Left ventricle myocardium inferior (tissue), 1 donor: ENCODE measurements at places on chromosomes 3 and 15. TPM values are rescaled to one million over a fixed set of nuclear protein-coding genes. Genes with fewer than 3 reads are reported as not detected.

DNA sequence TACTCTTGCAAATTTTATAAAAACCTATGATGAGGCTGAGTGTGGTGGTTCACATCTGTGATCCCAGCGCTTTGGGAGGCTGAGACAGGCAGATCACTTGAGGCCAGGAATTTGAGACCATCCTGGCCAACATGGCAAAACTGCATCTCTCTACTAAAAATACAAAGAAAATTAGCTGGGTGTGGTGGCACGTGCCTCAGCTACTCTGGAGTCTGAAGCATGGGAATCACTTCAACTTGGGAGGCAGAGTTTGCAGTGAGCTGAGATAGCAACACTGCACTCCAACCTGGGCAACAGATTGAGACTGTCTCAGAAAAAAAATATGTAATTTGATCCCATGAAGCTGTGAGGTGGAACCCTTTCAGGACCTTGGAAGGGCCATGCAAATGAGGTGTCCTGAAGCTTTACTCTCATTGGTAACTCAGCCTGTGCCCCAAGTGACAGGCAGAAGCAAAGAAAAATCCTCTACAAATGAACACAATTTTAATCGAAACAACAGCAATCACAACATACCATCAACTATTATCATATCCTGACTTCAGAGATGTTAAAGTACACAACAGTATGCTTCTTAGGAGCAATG is 84.6 kb upstream of the CDV3 start:
- no peaks in the 10 kb centered on the region for H3K27me3 ChIP-seq

GRCh38 chr15:58221591-58222241 is 83.5 kb downstream of the AQP9 start:
- DNase-seq: no peak
- no peak overlapping the region for H3K27ac ChIP-seq
- no peak overlapping the region for H3K4me3 ChIP-seq
- H3K4me1 ChIP-seq: peaks cover 12% of the 10 kb centered on the region
- no peaks in the 10 kb centered on the region for H3K27me3 ChIP-seq

DNA sequence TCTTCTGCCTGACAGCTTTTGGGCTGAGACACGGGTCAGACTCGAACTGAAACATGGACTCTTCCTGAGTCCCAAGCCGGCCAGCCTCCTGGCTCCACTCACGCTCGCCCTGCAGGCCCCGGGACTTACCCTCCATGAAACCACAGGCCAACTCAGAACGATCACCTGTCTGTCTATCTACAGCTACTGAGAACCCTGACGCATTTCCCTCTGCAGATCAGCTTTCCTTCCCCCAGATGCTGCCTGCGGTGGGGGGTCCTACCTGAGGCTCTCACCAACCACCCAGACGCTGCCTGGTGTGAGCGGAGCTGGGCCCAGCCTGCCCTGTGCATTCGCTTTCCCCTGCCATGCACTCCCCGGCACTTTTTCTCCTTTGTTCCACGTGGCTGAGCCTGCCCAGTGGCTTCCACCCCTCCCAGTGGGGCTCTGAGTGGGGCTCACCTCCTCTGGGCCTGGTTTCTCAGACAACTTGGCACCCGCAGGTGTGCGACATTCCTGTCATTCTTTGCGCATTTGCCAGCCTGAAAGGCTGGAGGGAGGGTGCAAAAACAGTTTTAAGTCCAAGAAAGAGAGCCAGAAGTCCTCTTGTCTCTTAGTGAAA is 60.2 kb downstream of the PLXNA1 start:
- peaks cover 3% of the 10 kb centered on the region for H3K27me3 ChIP-seq
- no peak overlapping the region for H3K27ac ChIP-seq
- peaks cover 10% of the 10 kb centered on the region for H3K4me1 ChIP-seq
- no peak for DNase-seq

GRCh38 chr3:192022412-192022811 is 561.4 kb downstream of the PYDC2 start:
- no peaks in the 10 kb centered on the region for H3K27me3 ChIP-seq
- H3K4me1 ChIP-seq: no peaks in the 10 kb centered on the region
- no peak overlapping the region for H3K27ac ChIP-seq
- DNase-seq: no peak
- H3K36me3 ChIP-seq: no peaks in the 10 kb centered on the region

DNA sequence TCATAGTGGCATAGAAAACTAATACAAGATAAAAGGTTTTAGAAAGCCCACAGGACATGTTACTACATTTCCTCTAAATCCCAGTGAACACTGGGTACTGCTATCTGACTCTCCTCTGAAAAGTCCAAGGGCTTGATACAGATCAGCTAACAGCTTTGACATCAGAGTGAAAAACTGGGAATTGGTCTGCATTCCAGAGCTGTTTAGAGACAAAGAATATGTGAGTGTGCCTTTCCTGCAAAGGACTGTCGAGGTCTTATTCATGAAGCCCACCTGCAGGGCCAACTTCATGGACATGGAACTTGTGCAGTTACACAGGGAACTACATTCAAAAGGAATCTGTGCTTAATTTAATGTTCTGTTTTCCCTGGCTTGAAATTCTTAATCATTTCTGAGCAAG is 5.2 kb upstream of the TMCO5A start:
- H3K27ac ChIP-seq: no peak overlapping the region
- H3K4me3 ChIP-seq: no peak overlapping the region
- DNase-seq: no peak
- H3K4me1 ChIP-seq: no peaks in the 10 kb centered on the region

WNT7A gene
- total RNA-seq: not detected

GRCh38 chr3:17505856-17506255 is 236.6 kb downstream of the TBC1D5 start:
- no peaks in the 10 kb centered on the region for H3K27me3 ChIP-seq
- no peak overlapping the region for H3K27ac ChIP-seq
- no peaks in the 10 kb centered on the region for H3K36me3 ChIP-seq
- no peak overlapping the region for H3K4me3 ChIP-seq
- H3K4me1 ChIP-seq: no peaks in the 10 kb centered on the region

GRCh38 chr15:61099020-61099810 is 129.9 kb downstream of the RORA start:
- H3K4me3 ChIP-seq: no peak overlapping the region
- no peaks in the 10 kb centered on the region for H3K27me3 ChIP-seq
- no peak overlapping the region for H3K27ac ChIP-seq
- DNase-seq: no peak

DNA sequence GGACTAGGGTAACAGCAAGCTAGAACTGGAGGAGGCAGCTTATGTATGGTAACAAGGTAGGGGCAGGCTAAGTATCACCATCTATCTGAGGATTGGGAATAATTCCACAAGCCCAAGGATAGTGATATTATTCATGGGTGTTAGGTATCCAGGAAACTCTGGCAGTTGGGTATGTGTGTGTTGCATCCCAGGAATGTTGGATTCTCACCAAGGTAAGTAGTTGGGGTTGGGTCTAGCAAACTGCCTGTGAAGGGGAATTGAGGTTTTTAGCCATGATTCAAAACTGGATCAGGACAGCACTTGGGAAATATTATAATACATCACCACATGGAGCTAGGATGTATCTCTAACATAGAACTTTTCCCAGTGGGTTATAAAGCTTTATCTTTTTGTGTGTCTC is 626.4 kb upstream of the GOLIM4 start:
- no peaks in the 10 kb centered on the region for H3K27me3 ChIP-seq
- no peaks in the 10 kb centered on the region for H3K4me1 ChIP-seq
- H3K27ac ChIP-seq: no peak overlapping the region
- DNase-seq: no peak
- H3K36me3 ChIP-seq: no peaks in the 10 kb centered on the region

DNA sequence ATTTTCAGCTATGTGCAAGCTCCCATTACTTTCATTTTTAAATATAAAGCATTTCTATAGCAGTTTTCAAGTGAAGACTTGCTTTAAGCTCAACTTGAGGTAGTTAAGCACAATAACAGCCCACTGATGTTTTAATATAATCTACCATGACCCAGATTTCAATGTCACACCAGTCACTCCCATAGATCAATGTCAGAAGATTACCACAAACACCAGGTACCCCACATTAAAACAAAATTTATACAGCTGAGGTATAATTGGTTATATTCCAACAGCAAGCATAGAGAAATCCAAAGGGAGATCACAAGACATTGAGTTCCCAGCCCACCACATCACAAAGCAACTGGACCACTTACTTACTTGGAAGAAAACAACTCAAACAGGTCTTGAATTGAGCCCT is 22.8 kb downstream of the GTPBP8 start:
- peaks cover 68% of the 10 kb centered on the region for H3K36me3 ChIP-seq
- no peak for DNase-seq
- H3K4me3 ChIP-seq: no peak overlapping the region
- no peak overlapping the region for H3K27ac ChIP-seq

DNA sequence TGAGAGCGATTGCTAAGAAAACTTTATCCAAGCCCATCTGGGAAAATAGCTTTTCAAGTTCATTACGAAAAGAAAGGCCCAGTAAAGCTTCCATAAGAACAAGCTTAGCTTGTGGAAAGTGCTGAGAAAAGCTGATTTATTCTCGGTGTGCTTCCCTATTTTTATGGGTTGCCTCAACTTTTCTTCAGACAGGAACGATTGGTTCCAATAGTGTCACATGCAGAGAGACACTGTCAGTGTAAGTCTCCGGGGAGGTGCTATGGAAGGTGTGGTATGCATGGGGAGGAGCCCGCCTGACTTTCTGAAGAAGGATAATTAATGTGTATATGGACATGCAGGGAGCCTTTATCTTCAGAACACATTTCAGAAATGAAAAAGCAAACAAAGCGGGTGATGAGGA is 177.2 kb downstream of the SSR3 start:
- peaks cover 10% of the 10 kb centered on the region for H3K4me1 ChIP-seq
- H3K27ac ChIP-seq: no peak overlapping the region
- peaks cover 38% of the 10 kb centered on the region for H3K27me3 ChIP-seq
- no peak for DNase-seq
- H3K4me3 ChIP-seq: no peak overlapping the region
- H3K36me3 ChIP-seq: no peaks in the 10 kb centered on the region

DNA sequence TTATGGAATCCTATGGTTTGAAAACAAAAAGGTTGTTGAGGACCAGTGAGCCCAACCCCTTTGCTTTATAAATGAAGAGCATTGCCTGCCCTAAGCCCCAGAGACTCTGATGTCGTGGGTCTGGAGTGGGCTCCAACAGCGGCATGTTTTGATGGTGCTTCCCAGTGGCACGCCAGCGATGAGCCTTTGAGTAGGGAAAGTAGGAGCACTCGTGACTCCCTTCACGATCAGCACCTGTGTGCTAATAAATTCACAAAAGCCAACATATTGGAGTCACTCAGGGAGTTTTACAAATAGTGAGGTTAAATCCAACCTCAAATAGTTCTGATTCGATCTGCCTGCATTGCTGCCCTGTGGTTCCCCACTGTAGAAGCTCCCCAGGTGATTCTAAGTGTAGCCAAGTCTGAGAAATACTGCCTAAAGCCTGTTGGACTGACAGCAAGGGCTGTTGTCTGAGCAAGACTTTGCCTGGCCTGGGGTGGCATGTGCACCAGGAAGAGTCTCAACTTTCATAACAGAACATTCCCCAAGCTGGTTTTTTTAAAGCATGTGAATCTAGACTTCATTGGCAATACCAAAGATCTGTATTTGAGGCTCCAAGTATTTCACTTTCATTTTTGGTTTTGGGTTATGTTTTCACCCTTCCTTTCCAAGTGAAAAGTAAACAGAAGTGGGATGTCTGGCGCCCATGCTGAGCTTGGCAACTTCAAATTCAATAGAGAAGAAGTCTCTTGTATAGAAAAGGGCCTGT is 9.9 kb downstream of the CCR5 start:
- H3K4me1 ChIP-seq: peaks cover 19% of the 10 kb centered on the region
- H3K4me3 ChIP-seq: no peak overlapping the region
- H3K36me3 ChIP-seq: no peaks in the 10 kb centered on the region

IL5RA gene
- not detected for total RNA-seq

GRCh38 chr3:20680990-20681628 is 495.1 kb upstream of the SGO1 start:
- no peaks in the 10 kb centered on the region for H3K27me3 ChIP-seq
- H3K27ac ChIP-seq: no peak overlapping the region
- no peak for DNase-seq
- H3K36me3 ChIP-seq: no peaks in the 10 kb centered on the region

GRCh38 chr3:159919873-159920272 is 68.8 kb upstream of the IL12A start:
- no peak for DNase-seq
- no peaks in the 10 kb centered on the region for H3K27me3 ChIP-seq
- H3K4me3 ChIP-seq: no peak overlapping the region

PYGO1 gene
- 5.2 TPM for total RNA-seq

DNA sequence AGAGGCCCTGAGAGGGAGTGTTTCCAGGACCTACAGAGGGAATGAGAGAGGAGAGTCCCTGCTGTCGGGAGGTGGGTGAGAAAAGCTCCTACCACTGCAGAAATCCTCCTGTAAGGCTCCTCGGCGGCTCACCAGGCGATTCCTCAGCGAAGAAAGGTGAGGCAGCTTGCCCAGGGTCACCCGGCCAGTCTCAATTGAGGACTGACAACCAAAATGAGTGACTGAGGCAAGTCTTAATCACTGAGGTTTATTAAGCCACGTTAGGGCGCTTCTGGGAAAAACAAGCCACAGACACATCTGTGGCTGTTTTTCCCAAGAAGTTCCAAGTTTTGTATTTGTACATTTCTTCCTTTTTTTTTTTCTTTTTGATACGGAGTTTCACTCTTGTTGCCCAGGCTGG is 48.5 kb downstream of the ZDHHC19 start:
- H3K27me3 ChIP-seq: no peaks in the 10 kb centered on the region
- H3K27ac ChIP-seq: no peak overlapping the region
- H3K4me3 ChIP-seq: no peak overlapping the region
- DNase-seq: no peak

GRCh38 chr3:194054540-194054939 is 81.4 kb upstream of the HES1 start:
- H3K4me1 ChIP-seq: peaks cover 12% of the 10 kb centered on the region
- peaks cover 13% of the 10 kb centered on the region for H3K27me3 ChIP-seq

KIF7 gene
- total RNA-seq: 2.4 TPM

GRCh38 chr3:71376911-71377310 is 206.6 kb downstream of the FOXP1 start:
- no peaks in the 10 kb centered on the region for H3K36me3 ChIP-seq
- DNase-seq: no peak
- peaks cover 22% of the 10 kb centered on the region for H3K4me1 ChIP-seq
- no peak overlapping the region for H3K4me3 ChIP-seq
- H3K27me3 ChIP-seq: no peaks in the 10 kb centered on the region

PLCB2 gene
- total RNA-seq: 8.5 TPM

DNA sequence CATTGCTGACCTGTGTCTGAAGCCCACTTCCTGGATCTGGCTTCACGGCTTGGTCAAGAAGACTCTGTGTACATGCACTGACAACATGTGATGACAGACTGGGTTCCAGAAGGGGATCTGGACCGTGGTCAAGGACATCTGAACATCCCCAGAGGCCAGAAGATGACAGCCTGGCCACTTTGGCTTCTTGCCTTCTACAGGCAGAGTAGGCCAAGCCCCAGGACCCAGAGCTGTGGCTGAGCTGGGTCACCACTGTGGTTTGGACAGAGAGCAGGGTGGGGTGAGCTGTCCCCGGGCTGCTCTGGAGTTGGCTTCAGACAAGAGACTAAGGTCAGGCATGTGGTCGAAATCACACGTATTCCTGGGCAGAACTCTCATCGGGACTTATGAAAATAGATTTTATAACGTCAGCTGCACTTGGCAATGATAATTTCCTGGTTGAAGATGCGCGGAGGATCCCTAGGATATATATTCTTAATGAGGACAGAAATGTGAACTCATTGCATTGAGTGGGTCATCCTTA is 114.1 kb upstream of the FRMD4B start:
- no peaks in the 10 kb centered on the region for H3K27me3 ChIP-seq
- peak overlapping the region; percentile 69 for H3K27ac ChIP-seq
- DNase-seq: peak; percentile 50
- no peaks in the 10 kb centered on the region for H3K36me3 ChIP-seq

GRCh38 chr3:169948559-169949448 is 17.8 kb upstream of the SEC62 start:
- no peak for DNase-seq
- no peaks in the 10 kb centered on the region for H3K36me3 ChIP-seq
- H3K4me1 ChIP-seq: peaks cover 5% of the 10 kb centered on the region
- H3K27ac ChIP-seq: peak overlapping the region; percentile 15
